ENCODE measurements at places on chromosomes 2 and 18.

DNA sequence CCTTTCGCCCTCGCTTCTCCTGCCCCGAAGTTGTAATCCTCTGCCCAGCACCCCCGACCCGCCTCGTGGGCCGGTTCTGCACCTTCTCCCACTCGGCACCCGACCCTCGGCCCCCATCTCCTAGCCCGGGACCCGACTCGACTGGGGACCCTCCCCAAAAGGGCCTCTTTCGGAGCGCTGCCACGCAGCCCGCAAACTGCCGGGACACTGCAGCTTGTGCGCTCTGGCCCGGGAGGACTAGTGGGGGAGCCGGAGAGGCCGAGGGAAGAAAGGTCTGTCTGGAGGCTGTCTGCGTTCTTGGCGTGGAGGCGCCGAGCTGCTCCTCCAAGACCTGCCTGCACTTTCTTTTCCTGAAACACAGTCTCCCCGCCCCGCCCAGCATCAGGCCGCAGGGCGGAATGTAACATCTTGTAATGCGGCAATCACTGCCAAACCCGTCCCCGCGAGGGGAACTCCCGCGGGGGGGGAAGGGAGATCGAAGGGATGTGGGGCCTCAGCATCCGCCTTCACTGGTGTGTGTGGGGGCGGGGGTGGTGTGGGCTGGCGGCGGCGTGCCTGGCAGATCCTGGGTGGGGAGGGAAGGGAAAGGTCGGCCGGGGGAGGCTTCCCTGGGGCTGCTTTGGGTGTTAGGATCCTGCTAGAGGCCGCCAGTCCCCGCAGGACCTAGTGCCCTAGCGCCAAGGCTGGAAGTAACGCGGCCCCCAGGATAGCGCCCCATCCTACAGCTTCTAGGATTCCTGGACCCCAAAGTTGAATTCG, 7.4 kb downstream of the DLX2 start:
- DNase-seq: peak; percentile 76

DNA sequence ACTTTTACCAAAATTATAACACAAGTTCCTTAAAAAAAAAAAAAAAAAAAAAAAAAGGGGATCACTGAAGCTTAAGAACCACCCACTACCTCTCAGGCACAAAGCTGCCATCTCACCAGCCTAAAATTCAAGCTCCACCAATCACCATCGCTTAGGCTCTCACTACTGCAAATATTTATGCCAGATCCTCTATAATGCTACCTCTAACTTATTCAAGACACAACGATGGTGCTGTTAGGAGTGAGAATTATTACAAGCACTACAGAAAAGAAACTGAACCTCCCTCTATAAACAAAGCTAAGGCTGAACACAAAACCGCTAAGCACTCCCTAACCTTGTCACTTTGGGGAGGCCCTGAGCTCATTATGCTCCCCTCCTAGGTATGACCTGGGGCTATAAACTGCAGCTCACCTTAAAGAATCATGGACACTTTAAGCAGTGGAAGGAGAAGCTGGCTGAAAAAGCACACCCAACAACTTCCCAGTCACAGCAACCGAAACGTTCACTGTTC, 3.6 kb downstream of the FZD5 start:
- no peak for DNase-seq

DNA sequence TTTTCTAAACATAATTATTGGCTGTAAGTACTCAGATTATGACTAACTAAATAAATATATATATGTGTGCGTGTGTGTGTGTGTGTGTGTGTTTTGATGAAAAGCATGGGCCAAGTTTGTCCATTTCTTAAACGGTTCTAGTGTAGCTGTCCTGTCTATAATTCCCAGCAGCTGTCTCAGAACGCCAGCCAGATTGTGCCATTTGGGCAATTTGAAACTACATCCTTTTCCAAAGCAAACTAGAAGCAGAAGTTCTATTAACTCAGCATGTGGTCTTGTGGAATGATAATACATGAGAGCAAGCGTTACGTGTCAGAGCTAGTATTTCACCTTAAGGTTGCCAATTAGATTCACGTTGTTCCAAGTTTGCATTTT, 1.7 kb downstream of the ARHGAP28 start:
- peak; percentile 75 for DNase-seq

GRCh38 chr2:57181315-57182038, 865.1 kb upstream of the VRK2 start:
- DNase-seq: no peak

DNA sequence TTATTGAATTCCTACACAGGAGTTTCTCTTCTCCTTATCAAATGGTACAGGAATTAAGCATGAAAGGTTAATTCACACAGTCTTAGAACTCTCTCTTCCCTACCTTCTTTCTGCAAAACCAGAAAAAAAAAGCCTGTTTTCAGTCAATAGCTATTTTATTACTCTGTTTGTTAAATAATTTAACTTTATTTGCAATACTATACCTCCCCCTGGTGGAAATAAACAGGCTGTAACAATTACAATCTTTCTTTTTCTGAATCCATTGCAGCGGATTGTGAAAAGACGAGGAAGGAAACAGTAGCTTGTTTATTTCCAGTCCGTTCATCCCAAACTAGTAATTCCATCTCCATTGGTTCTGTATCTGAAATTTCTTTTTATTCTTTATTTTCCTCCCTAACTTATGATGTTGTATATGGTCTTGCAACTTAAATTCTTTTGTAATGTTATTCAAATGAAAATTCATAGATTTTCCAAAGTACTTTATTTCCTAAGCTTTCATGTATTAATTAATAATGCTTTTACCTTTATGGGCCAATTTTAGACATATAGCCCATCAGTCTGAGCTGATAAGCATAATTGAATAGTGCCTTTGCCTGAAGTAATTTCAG, 165.2 kb downstream of the SH3BP4 start:
- DNase-seq: no peak

DNA sequence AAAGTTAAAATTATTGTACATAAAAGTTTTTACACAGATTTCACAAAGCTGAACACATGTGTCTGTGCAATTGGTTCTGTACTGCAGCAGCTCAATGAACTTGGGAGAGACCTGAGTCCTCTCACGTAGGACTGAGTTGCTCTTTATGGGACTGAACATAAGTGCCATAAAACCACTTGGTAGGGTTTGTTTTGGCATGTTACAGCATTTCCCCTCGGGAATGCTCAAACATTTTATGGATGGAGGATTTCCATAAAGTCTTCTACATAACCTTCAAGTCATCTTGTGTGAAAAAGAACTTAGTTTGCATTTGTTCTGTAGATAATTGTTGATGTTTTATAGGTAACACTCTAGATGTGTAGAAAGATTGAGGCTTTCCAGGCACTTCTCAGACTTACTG, 15.9 kb downstream of the LYPD6 start:
- DNase-seq: no peak

DNA sequence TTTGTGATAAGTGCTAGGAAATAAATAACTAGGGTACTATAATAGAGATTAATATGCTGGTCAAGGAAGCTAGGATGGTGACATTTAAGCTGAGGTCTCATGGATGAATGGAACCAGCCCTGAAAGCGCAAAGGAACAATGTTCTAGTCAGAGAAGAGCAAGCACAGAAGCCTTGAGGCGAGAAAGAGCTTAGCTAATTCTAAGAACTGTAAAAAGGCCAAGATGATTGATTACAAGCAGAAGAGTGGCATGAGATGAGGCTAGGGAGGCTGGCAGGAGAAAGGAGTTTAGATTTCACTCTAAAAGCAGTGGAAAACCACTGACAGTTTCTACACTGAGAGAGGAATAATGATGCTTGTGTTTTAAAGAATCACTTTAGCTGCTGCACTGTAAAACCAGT, 3.4 kb upstream of the YIPF4 start:
- DNase-seq: no peak

GRCh38 chr18:51739044-51739666, 541.7 kb upstream of the MEX3C start:
- DNase-seq: no peak

DNA sequence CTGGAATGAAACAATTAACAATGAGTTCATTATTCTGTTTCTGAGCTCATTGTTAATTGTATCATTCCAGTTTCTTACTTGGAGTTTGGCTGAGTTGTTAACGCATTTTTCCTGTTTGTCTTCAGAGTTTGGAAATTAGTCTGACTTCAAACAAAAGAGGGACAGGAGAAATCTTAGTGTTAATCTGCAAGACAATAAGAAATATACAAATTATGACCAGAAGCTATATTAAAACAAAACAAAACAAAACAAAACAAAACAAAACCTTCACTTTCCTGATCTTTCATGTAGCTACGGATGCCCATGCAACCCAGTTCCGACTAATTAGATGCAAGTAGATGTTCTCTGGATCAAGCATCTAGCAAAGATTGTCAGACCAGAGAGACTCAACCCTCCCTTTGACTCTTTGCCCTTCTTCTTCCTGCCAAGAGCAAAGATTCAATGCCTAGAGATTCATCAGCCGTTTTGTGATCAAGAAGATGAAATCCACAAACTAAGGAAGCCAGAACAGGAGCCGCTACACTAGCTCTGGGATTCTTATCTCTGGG, 686.2 kb upstream of the FSHR start:
- DNase-seq: no peak

- DNase-seq: no peak
Measured at GRCh38 chr18:63078471-63078870, 241.1 kb downstream of the BCL2 start.

DNA sequence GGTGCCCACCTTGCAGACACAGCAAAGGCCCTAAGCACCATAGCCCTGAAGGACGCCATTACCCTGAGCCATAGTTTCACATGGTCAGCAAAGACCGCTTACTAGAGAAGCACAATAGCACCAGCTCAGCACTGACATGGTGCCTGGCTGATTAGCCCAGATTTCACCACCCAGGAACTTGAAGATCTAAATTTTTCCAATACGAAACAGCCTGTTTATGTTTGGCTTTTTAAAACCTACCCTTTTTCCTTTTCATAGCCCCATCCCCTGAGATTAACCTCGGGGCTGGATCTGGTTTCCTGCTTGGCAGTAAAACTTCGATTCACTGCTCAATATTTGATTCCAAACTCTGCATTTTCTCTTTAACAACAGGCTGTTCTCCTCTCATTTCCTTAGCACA, 158.5 kb upstream of the PID1 start:
- no peak for DNase-seq

- DNase-seq: no peak
Measured at GRCh38 chr2:29475499-29475898, 360.3 kb downstream of the CLIP4 start.

DNA sequence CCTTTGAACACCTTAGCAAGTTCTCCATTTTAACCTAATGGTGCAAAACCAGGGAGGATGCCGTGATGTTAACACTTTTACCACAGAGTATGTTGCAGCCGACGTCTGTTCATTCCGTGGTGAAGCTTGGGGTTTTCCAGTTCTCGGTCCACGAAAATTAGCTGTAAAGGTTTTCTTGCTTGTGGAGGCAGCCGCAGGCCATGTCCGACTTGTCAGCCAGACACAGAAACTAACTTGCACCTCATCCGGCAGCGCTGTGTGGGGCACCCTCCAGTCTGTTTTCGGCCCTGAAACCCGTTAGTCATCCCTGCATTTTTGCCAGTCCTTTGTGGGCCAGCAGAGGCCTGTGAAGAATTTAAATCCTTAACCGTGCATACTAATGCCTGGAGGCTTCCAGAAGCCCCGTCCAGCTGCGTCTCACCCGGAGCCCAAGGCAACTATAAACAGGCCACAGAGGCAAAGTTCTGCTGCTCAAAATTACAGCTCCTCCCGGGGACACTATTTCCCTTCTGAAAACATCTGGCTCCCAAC, 70.6 kb downstream of the SH3YL1 start:
- no peak for DNase-seq

DNA sequence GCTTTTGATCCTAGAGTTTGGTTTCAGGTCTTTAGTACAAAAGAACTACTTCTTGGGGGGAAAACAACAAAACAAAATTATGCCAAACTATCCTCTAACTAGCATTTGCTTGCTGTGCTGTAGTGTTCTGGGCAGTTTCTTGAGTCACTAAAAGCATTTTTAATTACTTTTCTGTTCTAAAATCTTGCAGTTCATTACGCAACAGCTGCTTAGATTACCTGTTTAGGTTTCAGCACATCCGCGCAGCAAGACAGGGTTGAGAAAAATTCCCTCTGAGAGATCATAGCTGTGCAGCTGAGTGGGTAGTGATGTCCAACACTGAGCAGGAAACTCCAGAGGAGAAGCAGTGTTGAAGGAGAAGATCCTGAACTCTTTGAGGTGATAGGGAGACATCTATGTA, 9.0 kb downstream of the DAW1 start:
- no peak for DNase-seq

- DNase-seq: no peak
Measured at GRCh38 chr2:164567335-164567989, 53.8 kb downstream of the GRB14 start.

- no peak for DNase-seq
Measured at GRCh38 chr2:72770879-72771461, 54.9 kb downstream of the EXOC6B start.

- DNase-seq: no peak
Measured at GRCh38 chr2:197423307-197423706, 11.5 kb downstream of the SF3B1 start.

DNA sequence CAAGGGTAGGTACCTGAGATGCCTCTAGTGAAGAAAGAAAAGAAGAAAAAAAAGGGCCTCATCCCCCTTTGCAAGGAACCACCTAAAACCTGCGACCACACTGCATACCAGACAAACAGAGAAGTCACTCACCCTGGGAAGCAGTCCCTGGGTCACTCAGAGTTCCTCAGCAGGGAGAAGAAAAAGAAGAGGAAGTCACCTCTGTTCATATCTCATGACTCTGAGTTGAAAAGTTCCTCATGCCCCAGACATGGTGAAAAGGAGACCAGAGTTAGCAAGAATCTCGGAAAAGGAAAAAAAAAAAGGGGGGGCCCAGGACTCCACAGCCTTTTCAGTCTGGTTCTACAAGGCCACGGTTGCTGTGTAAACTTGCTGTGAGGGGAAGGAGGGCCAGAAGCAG, 478.4 kb upstream of the NRXN1 start:
- no peak for DNase-seq

DNA sequence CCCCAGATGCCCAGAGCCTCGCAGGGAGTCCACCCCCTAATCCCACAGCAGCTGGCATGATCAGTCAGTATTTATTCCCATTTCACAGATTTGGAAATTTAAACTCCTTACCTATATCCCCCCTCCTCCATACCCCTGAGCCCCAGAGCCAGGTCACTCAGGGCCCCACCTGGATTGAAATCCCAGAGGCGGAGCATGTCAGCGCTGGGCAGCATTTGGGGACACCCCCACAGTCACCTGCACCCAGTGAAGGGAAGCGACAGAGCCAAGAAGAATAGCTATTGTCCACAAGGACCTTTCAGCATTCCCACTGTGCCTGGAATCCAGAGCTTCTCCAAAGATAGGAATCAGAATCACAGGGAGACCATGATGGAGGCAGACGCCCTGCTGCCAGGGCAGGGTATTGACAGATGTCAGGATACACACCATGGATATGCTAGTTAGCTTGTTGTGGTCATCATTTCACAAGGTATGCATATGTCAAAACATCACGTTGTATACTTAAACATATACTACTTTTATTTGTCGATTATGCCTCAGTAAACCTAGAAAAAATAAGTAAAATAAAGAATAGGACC, 968 bp upstream of the ASTL start:
- DNase-seq: no peak

DNA sequence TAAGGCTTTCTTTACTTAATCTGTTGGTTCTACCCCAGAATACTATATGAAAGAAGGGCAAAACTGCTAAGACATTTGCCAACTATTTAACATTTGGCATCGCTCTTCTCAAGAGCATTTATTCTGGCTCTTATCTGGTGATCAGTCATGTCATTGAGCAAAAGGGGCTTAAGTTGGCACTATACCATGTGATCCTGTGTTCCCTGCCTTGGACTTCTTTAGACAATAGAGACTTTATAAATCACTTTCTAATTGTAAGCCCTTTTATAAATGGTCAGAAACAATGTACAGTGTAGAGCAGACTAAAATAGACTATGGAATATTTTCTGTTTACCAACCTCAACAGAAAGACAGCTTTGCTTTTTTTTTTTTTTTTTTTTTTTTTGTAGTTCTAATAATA, 52.1 kb downstream of the GTF3C3 start:
- DNase-seq: no peak
